ENCODE measurements at places on chromosomes 4 and X.

GRCh38 chrX:72245461-72246089 is 6.7 kb upstream of the ERCC6L start:
- peak; percentile 38 for DNase-seq

DNA sequence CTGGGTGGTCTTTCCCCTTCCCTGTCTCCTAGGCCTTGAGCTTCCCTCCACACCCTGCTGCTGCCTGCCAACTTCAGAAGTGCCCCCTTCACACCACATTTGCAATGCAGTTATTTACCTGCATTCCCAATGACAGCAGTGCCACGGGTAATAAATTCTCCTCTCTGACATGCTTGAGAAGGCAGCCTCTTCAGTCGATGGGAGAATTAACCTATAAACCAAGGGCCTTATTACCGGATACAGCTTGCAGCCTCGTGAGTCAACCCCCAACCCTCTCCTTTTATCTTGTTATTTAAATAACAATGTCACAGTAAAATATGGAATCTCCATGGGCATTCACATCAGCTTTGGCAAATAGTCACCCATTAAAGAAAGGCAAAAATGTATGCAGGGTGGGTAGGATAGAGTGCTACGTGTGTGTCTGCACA is 34.7 kb upstream of the LGI2 start:
- no peak for DNase-seq

DNA sequence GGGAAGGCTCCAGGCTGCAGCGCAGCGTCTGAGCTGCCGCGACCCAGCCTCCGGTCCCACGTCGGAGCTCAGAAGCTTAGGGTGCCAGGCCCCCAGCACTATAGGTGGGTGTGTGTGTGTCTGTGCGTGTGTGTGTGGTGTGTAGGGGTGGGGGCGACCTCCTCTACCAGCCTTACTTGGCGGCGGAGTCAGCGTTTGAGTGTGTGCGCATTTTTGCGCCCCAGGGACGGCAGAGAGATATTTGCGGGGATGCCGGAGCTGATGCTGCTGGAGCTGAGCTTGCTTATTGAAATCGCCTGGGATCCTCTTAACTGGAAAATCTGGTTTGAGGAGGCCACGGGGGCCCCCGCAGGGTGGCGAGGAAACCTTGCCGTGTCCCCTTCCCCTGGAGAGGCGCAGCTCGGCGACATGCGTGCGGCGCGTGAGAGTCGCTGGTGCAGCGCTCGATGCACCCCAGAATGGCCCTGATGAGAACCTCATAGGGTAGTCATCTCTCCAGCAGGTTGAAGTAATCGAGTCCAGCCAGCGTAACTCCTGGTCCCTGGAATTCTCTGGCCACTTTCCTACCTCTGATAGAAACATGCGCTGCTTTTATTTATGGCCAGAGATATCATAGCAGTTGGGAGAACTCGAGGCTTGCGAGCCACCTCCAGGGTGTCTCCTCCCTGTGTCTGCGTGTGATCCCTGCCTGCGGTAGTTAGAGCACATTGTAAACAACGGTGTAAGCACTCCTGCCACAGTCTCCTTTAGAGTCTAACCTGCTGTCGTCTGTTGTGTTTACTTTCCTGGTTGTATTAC is 2.7 kb downstream of the ADGRL3 start:
- no peak for DNase-seq

- DNase-seq = no peak
Measured at GRCh38 chr4:76581077-76581962, 146.3 kb downstream of the SHROOM3 start.

DNA sequence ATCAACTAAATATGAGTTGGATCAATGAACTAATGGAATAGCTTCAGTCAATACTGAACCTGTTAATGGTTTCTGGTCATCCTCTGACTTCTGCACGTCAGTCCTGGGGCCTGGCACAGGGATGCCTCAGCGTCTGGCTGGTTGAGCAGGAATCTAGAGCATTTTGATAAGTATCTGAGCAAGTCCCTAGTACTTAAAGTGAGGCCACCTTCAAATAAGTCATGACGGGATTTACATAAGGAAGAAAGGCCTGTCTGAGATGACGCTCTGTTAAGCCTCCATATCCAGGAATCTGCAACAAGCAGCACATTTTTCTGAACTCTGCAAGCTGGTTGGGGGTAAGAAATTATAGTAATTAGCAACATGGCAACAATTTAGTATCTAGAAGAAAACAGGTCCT is 83.2 kb upstream of the TBC1D9 start:
- DNase-seq = no peak

GRCh38 chr4:117491516-117491915 is 406.1 kb upstream of the TRAM1L1 start:
- no peak for DNase-seq

GRCh38 chr4:87029356-87029755 is 94.5 kb downstream of the AFF1 start:
- DNase-seq = no peak

DNA sequence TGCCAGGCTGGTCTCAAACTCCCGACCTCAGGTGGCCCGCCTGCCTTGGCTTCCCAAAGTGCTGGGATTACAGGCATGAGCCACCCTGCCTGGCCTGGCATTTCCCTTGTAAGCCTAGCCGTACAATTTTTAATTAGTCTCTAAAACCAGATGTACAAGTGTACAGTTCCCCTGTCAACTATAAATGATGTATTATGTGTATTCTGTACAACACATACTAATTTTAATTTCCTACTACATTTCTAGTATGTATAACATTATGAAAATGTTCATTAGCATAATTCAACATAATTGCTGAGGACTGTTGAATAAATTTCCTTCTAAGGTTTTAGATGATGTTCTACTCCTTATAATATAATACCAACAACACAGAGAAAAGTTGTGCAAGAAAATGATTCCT is 27.8 kb downstream of the TBC1D1 start:
- no peak for DNase-seq

DNA sequence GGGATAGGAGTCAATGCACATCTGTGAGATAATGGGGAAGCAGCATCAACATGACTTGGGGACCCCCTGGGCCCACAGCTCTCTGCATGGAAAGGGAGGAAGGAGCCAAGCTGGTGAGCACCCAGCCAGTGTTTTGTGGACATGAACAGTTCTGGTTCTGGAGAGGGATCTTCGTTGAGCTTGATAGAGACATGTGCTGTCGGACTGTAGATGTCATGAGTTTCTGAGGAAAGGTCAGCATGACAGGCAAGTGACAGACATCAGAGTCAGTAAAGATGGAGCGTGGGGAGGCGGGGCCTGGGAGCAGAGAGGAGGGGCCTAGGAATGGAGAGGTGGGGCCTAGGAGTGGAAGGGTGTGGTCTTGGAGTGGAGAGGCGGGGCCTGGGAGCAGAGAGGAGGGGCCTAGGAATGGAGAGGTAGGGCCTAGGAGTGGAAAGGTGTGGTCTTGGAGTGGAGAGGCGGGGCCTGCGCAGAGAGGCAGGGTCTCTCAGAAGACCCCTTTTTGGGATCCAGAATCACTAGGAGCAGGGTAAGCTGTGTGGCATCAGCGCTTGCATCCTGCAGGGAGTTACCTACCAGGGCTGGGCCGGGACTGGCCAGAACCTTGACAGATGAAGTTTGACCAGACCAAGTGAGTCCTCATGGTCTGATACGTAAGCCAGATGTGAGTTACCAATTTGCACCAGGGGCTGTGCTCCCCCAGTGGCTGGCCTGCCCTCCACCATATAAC is 33.7 kb downstream of the PIGG start:
- DNase-seq = peak; percentile 39

DNA sequence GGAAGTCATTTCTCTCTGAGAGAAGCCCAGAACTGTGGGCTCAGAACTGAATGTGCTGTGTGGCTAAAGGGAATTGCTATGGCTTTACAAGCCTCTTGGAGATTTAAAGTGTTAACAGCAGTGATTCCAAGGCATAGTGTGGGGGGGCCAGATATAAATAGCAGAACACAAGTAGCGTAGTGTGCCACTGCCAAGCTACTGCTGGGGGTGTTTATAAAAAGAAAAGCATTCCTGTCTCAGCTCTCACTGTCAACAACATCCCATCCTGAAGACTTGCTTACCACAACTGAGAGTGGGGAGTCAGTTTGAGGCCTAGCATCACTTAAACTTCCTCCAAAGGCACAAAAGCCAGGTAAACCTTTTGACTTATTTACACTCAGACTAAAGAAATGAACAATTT is at the start of gene ART3:
Gene ART3, plus strand, starts transcription at position 242 of the 400 bp plus-strand sequence. CDS start 1,181 bp downstream, outside the sequence.
- DNase-seq = no peak

DNA sequence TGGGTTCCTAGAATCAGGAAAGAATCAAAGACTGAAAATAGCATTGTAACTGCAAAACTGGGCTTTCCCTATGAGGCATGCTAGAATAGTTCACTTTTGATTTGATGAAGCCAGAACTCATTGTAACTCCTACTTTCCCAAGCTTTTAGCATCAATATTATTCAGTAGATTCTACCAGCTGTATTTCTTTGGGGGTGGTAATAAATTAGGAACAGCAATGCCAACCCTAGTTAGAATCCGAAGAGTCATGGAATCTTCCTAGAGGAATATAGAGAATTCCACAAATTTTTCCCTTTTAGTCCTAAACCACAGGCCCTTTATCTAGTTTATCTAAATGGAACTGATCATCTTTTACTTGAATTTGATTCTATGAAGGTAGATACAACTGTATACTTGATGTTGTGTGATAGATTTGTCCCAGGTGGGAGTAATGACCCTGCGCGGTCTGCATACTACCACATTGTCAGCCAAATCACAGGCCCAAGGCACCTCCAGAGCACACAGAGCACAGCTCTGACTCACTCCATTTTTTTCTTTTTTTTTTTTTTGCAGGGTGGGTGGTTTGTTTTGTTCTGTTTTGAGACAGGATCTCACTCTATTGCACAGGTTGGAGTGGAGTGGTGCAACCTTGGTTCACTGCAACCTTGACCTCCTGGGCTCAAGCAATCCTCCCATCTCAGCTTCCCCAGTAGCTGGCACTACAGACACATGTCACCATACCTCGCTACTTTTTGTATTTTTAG is 66.6 kb downstream of the EDNRA start:
- no peak for DNase-seq

DNA sequence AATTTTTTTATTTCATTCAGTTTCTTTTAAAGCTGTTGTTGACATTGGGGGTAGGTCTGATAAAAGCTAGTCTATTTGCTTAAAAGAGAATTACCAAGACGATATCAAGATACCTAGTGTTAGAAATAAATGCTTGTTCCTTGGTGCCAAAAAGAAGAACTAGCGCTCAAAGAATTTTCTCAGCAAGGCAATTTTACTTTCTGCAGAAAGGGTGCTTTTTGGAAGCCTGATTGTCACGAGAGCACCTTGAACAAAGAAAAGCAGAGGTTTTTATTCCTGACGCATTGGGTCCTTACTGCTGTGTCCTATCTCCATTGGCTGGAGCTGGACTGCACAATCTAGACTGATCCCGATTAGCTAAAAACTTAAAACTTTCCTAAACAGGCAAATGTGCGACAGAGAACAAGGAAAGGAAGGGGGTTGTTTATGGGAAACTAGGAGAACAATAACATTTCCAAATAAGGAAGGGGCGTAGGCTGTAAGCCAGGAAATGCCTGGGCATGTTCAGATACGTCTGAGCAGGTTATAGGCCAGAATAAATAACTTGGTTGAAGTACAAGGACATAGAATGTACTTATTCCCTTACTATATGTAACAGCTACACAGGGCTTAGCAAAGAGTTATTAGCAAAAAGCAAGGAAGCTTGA is 50.3 kb upstream of the STPG2 start:
- DNase-seq = no peak

GRCh38 chr4:54384152-54384551 is 155.1 kb downstream of the PDGFRA start:
- no peak for DNase-seq

DNA sequence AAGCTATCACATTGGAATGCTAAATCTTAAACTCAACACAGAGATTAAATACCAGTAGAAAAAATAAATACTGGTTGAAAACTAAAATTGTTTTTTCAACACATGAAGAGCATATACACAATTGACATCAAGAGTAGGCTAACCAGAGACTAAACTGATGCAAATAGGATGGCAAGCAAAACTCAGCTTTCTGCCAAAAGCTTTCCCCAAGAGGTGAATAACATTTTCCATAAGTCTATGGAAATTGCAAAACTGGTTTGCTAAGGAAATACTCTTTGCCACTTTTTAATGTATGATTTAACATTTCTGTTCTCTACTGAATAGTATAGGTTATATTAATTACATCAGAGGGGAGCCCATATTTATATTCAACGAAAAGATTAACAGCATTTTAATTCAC is 23.8 kb downstream of the IQCM start:
- no peak for DNase-seq

DNA sequence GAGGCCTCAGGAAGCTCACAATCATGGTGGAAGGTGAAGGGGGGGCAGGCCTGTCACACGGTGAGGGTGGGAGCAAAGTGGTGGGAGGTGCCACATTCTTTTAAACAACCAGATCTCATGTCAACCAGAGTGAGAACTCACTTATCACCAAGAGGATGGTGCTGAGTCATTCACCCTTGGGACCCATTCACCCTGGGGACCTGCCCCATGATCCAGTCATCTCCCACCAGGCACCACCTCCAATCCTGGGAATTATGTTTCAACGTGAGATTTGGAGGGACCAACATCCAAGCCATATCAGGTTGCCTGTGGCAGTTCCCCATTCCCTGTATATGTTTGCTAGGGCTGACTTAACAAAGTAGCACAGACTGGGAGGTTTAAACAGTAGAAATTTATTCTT is 318.4 kb upstream of the CLNK start:
- no peak for DNase-seq

- DNase-seq = no peak
Measured at GRCh38 chr4:107391630-107392028, 328.4 kb downstream of the PAPSS1 start.

DNA sequence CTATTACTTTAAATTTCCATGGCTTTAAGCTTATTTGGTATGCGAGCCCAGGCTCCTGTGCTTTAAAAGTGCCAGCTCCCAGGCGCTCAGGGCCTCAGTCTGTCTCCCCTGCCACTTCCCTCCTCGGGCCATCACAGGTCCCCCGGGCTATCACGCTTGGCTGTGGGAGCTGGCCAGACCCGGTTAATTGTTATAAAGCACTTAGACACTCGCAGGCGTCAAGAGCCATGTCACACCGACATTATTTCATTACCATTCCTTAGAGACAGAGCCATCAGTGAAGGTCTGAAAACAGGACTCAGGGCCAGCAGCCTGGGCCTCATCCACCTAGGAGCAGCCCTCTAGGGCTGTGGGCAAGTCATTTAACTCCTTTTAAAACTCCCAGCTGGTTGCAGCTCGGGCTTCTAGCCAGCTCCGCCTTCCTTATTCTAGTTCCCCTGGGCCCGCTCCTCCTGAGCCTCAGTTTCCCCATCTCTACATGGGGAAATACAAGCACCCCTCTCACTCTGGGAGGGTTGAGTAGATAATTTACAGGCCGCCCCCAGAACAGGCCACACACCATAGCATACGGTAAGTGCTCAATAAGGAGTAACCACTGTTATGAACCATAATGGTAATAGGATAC is 99.0 kb downstream of the HMX1 start:
- DNase-seq = no peak

- DNase-seq = peak; percentile 65
Measured at GRCh38 chr4:123390846-123391456, 5.6 kb upstream of the SPRY1 start.
